Right forelimb (tissue), 1 donor: ENCODE measurements at places on chromosomes 12 and 14.

- no peak for DNase-seq
Measured at GRCh38 chr12:105291531-105291930, 39.0 kb upstream of the C12orf75 start.

- DNase-seq = peak; percentile 73
Measured at GRCh38 chr12:48198672-48198971, 4.5 kb downstream of the OR10AD1 start.

- DNase-seq = no peak
Measured at GRCh38 chr14:90275820-90276219, 19.5 kb downstream of the PSMC1 start.

DNA sequence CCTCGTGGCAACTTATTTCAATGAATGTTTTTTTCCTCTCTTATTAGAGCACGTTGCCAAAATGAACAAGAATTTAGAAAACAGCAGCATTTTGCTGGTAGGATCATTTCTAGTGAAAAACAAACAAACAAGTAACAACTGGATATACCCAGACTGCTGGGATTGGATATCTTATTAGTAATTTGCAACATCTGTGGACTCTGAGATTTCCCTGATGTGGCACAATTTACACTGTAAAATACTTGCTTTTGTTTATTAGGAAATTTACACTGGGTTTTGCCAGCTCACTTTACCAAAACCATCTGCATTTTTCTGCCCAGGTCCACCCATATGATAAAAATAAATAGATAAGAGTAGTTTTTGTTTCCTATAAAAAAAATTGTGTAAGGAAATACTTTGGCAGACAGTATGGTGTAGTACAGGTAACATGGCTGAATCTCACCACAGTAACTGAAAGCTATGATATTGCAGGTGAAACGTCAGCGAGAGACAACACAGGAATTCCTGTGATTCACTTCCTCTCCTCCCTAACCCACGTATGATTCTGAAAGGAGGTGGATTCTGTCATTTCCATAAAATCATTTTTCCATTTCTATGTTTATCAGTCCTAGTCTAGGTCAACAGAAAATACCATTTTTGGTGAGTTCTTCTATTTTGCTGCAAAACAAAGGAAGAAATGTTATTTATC, 176.2 kb upstream of the NOVA1 start:
- no peak for DNase-seq

DNA sequence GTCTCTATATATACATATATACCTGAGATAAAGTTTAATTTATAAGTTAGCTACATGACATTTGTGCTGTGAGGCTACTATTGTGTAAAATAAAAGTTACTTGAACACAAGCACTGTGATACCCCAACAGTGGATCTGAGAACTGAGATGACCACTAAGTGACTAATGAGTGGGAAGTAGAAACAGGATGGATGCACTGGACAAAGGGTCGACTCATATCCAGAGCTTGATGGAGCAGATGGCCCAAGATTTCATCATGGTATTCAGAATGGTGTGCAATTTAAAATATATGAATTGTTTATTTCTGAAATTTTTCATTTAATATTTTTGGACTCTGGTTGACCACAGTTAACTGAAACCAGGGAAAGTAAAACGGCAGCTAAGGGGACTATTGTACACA, 908.6 kb upstream of the MDGA2 start:
- DNase-seq = no peak

DNA sequence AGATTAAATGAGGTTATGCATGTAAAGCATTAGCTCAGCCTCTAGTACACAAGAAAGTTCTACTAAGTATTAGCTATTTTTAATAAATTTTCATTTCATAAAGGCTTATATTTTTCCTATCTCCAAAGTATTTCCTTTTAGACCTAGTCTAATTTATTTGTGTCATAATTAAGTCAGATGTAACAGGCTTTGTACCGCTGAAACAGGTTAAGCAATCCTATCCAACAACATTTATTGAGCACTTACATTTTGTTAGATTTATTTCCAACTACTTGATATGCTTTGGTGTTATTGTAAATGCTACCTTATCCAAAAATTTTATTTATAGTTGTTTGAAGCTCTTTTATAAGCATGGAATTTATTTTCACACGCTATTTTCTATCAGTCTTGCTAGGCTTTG, 1.8 kb upstream of the PARP2 start:
- no peak for DNase-seq

- no peak for DNase-seq
Measured at GRCh38 chr14:90643982-90644670, 172.1 kb downstream of the TTC7B start.

DNA sequence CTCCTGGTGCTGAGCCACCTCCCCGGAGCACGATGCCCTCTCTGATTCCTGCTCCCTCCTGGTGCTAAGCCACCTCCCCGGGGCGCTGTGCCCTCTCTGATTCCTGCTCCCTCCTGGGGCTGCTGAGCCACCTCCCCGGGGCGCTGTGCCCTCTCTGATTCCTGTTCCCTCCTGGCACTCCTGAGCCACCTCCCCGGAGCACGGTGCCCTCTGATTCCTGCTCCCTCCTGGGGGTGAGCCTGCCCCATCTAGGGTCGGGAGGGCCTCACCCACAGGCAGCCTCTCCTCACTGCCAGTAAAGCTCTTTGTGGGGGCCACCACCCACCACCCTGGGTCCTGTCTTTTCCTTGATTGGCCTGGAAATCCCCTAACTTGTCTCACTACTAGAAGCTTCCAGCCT, 327.6 kb upstream of the SFSWAP start:
- peak; percentile 4 for DNase-seq

GRCh38 chr14:87995500-87996290, 2.7 kb upstream of the GALC start:
- no peak for DNase-seq

DNA sequence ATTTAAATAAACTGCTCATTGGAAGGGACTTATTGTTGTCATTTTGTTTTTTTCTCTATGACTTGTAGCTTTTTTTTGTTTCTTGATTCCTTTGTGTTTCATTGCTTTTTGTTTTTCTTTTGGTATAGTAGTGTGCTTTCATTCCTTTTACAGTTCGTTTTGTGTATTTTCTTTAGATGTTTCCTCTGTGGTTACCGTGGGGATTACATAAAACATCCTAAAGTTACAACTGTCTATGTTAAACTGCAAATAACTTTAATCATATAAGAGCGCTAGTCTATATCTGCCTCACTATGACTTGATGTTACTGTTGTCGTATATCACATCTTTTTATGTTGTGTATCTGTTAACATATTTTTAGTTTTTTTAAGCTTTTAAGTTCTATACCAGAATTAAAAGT, 86.9 kb downstream of the ATF7IP start:
- no peak for DNase-seq

- DNase-seq = no peak
Measured at GRCh38 chr12:120831648-120832267, 72.4 kb downstream of the SPPL3 start.

DNA sequence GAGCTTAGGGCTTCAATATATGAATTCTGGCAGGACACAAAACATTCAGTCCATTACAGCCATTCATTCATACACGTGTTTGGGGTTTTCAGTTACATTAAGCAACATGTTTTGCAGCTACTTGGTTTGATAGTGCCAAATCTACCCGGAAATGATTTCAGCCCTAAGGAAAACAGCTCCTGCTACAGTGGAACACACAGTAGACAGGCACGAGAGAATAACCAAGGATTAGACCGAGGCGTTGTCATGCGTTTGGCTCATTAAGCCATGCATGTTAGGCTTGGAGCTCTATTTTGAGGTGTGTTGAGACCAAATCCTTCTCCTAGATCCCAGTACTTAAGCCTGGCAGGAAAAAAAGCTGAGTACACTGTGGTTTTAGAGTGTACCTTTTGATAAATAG, 177.4 kb downstream of the PRKCH start:
- peak; percentile 42 for DNase-seq

GRCh38 chr12:94173660-94174265, 25.4 kb downstream of the PLXNC1 start:
- no peak for DNase-seq

DNA sequence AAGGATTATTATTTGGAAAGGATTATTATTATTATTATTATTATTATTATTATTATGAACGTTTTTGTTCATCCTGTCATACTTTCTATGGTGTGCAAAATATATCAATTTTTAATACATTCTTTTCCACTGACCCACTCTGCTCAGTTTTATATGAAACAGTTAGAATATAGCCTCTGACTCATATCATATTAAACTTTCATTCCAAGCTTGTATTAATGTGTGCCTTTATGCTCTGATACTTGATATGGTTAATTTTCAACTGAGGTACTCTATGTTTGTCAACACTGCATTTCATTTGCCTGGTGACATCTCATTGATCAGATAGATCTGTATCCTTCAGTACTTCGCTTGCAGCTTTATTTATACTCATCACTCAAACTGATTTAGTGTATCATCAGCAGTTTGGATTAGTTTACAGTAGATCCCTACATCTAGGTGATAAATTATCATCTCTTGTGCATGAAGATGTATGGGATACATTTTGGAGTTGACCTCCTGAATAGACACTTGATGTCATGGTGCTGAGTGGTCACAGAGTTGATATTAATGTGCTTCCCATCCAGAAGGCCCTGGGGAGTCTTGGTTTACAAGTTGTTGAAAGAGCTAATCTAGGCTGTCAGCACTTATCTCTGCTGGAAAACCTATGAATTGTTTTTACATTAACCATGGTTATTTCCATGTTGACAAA, 271.8 kb downstream of the TRHDE start:
- DNase-seq = no peak

DNA sequence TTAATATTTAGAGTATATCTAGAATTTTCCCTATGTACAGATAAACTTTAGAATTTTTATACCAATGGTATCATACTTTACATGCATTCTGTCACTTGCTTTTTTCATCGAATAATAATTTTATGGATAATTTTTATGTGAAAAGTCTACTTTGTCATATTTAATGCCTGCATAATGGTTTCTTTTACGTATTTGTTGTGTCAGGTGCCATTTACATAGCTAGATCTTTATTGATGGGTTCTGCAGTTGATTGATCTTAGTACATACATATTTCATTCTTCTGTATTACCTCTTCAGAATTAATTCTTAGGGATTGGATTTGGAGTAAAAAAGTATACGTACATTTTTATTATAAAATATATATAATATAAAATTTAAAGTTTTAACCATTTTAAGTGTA, 77.7 kb upstream of the NEDD1 start:
- DNase-seq = no peak

DNA sequence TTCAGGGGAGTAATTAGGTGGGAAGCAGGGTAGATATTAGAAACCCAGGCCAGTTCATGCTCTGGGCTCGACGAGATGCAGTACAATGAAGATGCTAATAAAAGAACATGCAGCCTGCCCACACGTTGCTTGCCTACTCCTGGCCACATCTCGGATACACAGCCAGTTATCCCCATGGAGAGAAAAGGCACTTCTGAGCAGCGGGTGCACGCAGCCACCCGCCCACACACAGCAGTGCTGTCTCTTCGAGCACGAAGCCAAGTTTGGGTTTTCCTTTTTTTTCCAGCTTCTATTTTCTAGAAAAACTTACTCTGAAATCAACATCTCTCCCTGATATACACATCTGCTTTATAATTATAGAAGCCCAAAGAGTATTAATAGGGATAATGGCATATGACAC, 85.7 kb downstream of the CIT start:
- DNase-seq = no peak

GRCh38 chr12:124939079-124939420, 24.6 kb upstream of the UBC start:
- DNase-seq = peak; percentile 76

DNA sequence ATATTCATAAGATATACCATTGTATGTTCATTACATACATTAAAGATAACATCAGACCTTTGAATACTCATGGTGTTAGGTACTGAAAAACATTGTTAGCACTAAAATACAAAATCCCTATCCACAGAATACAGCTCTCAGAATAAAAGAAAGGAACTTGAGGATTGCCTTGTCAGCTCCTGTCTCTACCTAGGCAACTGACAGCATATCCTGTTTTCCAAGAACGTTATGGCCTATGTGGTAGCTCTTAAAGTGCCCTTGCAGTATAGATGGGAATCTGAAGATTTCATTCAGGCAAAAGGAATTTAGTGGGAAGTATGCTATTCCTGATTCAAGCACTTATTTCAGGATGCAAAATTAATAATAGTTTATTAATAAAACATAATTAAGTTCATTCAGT, 1.8 kb upstream of the PPP1R12A start:
- no peak for DNase-seq

- no peak for DNase-seq
Measured at GRCh38 chr12:57116580-57117281, 5.6 kb upstream of the STAT6 start.

- DNase-seq = peak; percentile 74
Measured at GRCh38 chr12:124543052-124543589, 24.3 kb downstream of the NCOR2 start.

- no peak for DNase-seq
Measured at GRCh38 chr12:19288603-19289244, 150.6 kb upstream of the AEBP2 start.

GRCh38 chr12:2064071-2064507, 11.3 kb downstream of the CACNA1C start:
- no peak for DNase-seq

DNA sequence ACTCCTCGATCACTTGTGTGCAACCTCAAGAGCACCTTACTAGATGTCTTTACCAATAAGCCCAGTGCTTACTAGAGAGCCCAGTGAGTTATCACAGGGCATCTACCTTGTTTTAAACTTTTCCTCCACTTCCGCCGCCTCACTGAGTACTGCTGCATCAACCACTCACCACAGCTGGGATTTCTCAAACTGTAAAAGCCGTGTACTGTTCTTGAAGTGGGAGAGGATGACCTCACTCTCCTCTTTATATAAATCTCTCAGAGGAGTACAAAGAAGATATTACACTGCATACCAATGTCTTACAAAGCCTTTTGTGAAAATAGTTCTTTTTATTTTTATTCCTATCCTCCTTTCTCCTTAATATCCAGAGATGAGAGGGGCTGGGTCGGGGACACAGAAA, 94.1 kb downstream of the PLCZ1 start:
- no peak for DNase-seq

- no peak for DNase-seq
Measured at GRCh38 chr14:22952418-22952817, 4.5 kb downstream of the HAUS4 start.

GRCh38 chr12:12503384-12504078, 59.1 kb downstream of the DUSP16 start:
- no peak for DNase-seq
